Choroid plexus epithelial cell (primary cell): ENCODE measurements at places on chromosomes 1 and 21.
A peak's percentile ranks its signal among the peaks of the same experiment; 100 is the strongest.

DNA sequence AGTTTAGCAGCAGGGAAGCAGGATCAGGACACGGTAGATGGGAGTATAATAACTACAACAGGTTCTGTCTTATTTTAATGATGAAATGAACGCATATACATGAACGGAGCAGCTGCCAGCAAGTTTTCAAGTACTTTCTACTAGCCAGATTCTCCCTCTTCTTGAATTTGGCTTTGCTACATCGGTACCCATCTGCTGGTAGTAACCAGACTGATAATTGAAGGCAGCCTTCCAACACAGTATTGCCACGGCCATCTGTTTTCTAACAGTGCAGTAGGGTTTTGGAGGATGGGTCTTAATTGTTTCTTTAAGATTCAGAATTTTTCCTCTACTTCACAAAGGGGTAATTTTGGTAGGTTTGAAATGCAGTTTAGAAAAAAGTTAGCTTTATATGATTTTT, 33.4 kb downstream of the CENPF start:
- DNase-seq = no peak

- DNase-seq = no peak
These were observed 48.0 kb downstream of the DNAI4 start for GRCh38 chr1:66876664-66877063.

- no peak for DNase-seq
These were observed 53.5 kb downstream of the SLC37A1 start for GRCh38 chr21:42567214-42567555.

DNA sequence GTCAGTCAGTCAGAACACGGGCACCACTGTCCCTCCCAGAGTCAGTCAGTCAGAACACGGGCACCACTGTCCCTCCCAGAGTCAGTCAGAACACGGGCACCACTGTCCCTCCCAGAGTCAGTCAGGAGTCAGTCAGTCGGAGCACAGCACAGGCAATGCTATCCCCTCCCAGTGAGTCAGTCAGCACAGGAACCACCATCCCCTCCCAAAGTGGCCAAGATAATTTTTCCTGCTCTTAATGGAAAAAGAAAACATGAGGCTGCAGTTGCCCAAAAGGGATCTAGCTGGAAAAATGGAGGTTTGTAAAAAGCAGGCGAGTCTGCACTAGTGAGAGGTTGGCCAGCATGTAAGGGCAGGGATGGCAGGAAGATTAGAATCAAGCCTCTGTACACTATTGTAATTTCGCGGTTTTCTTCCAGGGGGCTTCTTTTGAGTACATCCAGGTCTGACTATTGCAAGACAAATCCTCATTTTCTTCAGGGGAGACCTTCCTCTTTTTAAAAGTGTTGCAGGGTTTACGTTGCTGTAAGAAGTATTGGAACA, 213.8 kb downstream of the SIPA1L2 start:
- no peak for DNase-seq

DNA sequence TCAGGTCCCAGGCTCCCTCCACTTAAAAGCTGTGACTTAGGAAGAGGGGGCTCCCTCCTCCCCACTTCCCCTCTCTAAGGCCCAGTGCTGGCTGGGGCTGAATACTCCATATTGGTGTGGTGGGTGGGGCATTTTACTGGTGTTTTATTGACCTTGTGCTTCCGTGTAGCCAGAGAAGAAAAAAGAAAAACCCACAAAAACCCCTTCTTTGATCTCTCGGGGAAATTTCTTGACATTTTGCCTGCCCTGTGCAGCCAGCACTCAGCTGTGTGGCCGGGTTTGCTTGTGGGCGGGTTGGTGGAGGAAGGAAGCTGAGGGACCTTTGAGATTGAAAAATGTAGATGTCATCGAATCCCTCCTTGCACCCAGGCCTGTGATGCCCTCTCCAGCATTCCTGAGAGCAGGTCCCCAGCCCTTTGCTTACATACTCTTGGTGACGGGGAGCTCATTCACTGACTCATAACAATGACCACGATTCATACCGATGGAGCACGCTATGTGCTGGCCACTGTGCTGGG, 24.8 kb downstream of the TNFRSF8 start:
- DNase-seq = peak; percentile 9

GRCh38 chr1:101112051-101112780, 86.6 kb upstream of the DPH5 start:
- DNase-seq = no peak

GRCh38 chr1:26907071-26907917, 6.5 kb downstream of the NR0B2 start:
- DNase-seq = peak; percentile 73

DNA sequence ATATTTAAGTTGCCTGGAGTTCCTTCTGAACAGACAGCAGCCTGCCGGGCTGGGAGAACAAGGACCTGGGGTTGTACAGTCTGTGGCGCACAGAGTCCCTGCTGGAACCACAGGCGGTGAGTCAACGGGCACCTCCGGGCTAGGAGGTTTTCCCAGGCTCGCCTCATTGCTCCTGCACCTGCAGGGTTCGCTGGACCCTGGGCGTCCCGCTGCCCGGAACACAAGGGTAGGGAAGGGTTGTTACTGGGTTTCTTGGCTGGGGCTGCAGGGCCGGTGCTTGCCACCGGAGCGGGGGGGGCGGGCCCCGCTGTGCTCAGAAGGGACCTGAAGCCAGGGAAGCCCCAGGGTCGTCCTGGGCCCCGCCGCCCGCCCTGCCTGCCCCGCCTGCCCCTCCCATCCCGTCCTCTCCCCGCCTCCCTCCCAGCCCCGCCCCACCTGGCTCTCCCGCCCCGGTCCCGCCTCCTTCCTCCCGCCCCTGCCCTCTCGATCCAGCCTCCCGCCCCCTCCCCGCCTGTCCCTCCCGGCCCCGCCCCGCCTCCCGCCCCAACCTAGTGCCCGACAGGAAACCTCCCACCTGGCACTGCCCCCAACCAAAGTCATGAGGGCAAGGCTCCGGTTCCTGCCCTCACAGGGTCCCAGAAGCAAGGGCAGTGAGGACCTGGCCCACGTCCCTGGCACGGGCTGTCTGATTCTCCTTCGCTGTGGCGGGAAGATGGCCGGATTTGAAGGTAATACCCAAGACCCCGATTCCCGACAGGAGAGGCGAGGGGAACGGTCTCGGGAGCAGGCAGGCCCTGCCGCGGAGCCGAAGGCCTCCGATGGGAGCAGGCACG, 6.8 kb downstream of the JMJD4 start:
- peak; percentile 42 for DNase-seq

GRCh38 chr1:78003882-78004718, 639 bp upstream of the DNAJB4 start:
- DNase-seq = peak; percentile 84

DNA sequence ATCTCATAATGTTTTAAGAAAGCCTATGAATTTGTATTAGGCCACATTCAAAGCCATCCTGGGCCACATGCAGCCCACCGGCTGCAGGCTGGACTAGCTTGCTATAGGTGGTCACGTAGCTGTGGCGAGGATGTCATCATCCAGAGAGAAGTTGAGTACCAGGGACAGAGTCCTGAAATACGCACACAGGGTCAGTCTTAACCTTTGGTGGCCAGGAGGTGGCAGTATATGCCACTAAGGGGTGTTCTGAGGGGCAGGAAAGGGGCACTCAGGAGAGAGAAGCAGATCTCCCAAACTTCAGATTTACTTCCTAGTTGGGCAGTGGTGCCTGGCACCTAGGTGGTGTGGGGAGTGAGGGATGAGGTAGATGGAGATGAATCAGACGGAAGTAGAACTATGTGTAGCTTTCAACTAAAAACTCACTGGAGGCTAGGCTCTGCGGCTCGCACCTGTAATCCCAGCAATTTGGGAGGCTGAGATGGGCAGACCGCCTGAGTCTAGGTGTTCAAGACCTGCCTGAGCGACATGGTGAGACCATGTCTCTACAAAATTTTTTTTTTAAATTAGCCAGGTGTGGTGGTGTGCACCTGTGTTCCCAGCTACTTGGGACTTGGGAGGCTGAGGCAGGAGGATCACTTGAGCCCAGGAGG, 16.3 kb upstream of the CDK18 start:
- DNase-seq = peak; percentile 78

GRCh38 chr21:14918527-14918926, 146.3 kb downstream of the NRIP1 start:
- DNase-seq = no peak

DNA sequence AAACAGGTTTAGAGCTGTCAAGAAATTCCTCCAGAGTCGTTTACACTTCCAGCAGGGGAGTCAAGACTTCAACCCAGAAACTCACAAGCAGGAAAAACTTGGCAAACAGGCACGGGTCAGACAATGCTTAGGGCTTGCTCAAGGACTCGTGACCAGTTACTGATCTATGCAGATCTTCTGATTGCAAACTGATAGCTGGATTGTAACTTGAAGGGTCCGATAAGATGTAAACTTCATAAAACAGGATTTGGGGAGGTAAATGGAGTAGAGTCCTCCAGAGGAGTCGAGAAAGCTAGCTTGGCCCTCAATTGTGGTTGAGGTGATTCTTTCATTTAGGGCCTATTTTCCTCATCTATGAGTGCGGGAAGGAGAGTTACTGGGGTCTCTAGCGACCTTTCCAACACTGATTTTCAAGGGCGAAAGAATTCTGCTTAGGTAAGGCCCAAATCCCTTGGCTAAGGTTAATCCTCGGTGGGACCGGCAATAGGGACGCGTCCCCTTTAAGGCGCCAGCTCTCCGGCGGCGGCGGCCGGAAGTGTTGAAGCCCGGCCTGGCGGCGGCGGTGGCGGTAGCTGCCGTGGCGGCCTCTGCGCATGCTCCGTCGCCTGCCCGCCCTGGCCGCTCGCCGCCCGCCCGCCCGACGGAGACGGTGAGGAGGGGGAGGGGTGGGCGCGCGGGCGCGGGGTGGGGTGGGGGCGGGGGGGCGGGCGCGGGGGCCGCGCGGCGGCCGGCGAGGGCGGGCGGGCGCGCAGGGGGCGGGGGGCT, at the start of gene GMEB1:
TSS of gene GMEB1 (plus strand) at position 594 of the 765 bp plus-strand sequence. CDS start 14,829 bp downstream, outside the sequence.
- DNase-seq = peak; percentile 89

DNA sequence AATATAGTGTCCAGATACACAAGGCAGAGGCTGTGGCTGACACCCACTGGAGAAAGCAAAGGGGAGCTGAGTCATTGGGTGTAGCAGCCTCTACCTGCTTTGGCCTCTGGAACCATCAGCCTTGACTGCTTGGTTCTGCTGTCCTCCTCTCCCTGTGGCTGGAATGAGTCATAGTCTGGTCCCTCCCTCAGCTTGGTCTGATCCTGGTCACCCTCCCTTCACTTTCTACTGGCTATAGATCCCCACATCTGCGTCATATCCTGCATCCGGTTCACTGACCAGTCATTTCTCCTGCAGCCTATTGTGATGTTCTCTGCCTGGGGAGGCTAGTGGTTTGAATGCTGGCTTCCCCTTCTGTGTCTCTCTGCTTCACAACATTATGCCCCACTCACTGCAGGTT, 372.8 kb upstream of the DAB1 start:
- DNase-seq = no peak
